Immature natural killer cell (primary cell): ENCODE measurements at places on chromosomes 11 and 22. TPM values are rescaled to one million over a fixed set of nuclear protein-coding genes. Genes with fewer than 3 reads are reported as not detected.

The RHOD gene
- polyA plus RNA-seq = not detected

The DEUP1 gene
- polyA plus RNA-seq = not detected

The OR52I2 gene
- not detected for polyA plus RNA-seq

The TMEM121B gene
- not detected for polyA plus RNA-seq

The SHISAL1 gene
- polyA plus RNA-seq = not detected

The TRIM49B gene
- not detected for polyA plus RNA-seq

The PGA5 gene
- not detected for polyA plus RNA-seq

The RIBC2 gene
- 0.13 TPM for polyA plus RNA-seq

The ANGPTL5 gene
- not detected for polyA plus RNA-seq

The CHADL gene
- polyA plus RNA-seq = 0.32 TPM

The GGTLC2 gene
- polyA plus RNA-seq = not detected

The KRTAP5-8 gene
- not detected for polyA plus RNA-seq

The NLRP14 gene
- not detected for polyA plus RNA-seq

The PARVG gene
- polyA plus RNA-seq = 84.6 TPM

The CHRNA10 gene
- polyA plus RNA-seq = not detected

The LGR4 gene
- polyA plus RNA-seq = not detected

The ZNF214 gene
- polyA plus RNA-seq = not detected

The EPS8L2 gene
- polyA plus RNA-seq = 15.0 TPM
